GM10248 (cell line): ENCODE measurements at places on chromosomes 1 and 21.

DNA sequence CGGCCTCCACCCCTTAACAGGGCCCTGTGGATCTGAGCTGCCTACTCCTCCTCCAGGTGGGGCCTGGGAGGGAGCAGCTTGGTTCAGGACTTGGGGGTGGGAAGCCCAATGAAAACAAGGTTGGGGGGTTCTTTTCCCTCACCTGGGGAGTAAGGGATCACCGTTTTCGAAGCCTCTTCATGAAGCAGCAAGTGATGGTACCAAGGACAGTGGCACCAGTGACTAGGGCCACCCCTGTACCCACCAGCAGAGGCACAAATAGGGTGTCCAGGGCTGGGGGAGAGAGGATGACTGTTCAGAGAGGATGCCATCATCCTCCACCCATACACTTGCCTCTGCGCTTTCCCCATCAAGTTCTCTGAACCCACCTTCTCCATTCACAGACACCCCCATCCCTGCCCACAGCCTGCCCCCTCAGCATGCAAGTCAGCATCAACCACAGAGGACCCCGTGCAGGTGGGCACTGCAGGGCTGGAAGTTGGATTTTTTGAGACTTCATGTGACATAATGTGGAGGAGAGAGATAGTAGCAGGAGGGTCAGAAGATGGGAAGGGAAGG is 6.7 kb downstream of the IGSF8 start:
- no peak for DNase-seq

GRCh38 chr1:165403835-165404482 is 41.0 kb downstream of the RXRG start:
- peak; percentile 46 for DNase-seq

GRCh38 chr21:42198929-42199867 is 19.7 kb upstream of the ABCG1 start:
- DNase-seq, result no peak

DNA sequence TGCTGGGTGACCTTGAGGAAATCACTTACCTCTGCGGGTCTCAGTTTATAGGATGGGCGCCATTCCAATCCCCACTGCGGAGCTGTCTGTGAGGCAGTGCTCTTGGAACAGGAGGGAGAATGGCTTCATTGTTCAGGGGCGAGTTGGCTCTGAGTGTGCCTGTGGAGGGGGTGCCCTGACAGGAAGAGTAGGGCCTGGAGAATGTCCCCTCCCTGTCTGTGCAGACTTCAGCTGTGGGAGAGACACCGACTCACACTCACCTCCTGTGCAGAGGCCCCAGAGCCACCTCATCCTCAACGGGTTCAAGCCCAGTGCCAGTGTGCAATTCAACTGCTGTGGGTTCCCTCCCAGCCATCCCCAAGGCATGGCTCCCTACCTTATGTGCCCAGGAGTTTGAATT is 17.1 kb downstream of the ADORA1 start:
- no peak for DNase-seq

- DNase-seq, result no peak
Observed at GRCh38 chr1:53408013-53408754, 51.0 kb upstream of the DMRTB1 start.
